ENCODE measurements at places on chromosomes 2 and 18.

- no peak for DNase-seq
Observed at GRCh38 chr2:31260870-31261269, 26.9 kb downstream of the EHD3 start.

DNA sequence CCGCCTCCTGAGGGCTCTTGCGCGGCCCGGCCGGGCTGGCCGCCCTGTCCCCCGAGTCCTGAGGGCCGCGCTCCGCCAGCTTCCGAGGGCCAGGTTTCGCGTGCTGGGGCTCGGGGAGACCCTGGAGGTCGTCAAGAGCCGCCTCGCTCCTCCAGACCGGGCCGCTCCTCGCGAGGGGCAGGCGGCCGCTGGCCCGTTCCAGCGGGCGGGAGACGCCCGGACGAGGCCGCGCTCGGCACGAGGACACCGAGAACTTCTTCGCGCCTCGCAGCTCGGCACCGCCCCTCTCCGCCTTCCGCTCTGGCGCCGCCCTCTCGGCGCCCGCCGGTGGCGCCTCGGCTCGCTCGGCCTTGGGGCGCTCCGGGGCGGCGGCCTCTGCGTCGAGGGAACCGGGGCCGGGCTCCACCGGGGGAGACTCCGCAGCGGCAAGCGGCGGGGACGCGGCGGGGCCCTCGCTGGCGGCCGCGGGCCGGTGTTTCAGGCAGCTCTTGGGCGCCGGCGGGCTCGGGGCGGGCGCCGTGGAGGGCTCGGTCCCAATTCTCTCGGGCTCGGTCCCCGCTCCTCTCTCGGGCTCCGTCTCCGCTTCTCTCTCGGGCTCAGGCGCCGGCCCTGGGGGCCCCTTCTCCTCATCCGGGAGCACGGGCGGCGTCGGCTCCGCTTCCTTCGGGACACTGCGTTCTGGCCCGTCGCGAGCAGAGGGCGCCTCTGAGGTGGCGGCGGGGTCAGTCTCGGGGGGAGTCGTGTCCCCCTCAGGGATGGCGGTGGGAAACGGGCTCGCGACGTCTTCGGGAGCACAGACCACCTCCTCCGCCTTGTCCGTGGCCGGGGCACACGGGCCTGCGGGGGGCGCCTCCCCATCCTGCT lies 91.6 kb upstream of the MGAT4A start:
- peak; percentile 35 for DNase-seq

DNA sequence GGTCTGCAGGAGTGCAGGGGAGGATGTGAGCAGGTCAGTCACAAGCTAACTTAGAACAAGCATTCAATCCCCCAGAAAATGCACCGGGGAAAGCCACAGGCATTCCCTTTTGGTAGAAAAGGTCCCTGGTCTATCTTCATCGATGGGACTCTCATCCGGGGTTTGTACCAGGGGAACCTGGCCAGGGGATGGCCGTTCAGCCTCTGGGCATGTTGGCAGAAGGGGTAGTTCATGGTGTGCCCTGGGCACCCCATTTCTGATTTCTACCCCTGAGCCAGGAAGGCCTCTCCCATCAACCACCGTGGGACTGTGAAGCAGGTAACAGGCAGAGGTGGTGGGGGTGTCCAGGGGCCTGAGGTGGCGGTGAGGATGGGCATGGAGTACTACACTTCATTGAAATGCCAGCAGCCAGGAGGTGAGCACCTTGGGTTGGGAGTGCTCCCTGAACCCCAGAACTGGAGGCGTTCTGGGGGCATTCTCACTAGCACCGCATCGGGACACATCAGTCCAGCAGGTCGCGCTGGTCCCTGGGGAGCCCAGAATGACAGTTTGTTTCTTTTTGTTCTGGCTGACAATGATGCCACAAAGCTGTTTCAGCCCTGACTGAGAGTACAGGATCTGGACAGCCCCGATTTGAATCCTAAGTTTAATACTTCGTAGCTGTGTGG lies 172.3 kb downstream of the SMAD7 start:
- DNase-seq = no peak

DNA sequence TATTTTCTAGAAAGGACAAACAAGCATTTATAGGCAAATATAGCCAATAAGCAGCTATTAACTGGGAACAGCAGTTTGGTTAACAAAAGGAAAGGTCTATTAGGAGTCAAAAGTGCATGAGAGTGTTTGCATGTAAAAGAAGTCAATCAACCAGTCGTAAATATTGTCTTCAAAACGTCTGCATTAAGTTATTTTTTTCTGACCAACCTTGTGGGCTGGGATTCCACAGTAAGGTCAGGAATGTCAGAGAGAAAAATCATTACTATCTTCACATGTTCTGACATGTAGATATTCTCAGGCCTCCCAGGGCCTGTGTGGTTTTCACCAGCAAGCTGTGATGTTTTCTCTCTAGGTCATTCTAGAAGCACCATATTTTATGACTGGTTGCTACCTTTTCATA lies 922.5 kb downstream of the SUCLG1 start:
- no peak for DNase-seq

GRCh38 chr2:174683392-174683759 lies 80.9 kb downstream of the CHRNA1 start:
- DNase-seq = no peak

DNA sequence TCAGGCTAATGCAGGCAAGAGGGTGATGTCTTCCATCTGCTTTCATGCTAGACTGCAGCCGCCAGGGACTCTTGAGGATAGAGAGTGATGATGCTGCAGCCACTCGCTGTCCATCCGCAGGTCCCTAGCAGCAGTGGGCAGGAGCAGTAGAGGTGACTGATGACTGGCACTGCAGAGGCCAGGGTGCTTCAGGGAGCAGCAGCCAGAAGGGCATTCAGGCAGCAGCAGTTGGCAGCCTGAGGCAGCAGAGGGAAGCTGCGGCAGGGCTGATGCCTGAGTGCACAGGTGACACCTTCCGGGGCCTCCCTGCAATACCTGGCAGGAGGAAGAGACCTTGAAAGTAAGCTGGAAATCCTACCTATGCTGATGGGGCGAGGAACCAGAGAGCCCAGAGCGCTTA lies 214.2 kb downstream of the ICOS start:
- no peak for DNase-seq

DNA sequence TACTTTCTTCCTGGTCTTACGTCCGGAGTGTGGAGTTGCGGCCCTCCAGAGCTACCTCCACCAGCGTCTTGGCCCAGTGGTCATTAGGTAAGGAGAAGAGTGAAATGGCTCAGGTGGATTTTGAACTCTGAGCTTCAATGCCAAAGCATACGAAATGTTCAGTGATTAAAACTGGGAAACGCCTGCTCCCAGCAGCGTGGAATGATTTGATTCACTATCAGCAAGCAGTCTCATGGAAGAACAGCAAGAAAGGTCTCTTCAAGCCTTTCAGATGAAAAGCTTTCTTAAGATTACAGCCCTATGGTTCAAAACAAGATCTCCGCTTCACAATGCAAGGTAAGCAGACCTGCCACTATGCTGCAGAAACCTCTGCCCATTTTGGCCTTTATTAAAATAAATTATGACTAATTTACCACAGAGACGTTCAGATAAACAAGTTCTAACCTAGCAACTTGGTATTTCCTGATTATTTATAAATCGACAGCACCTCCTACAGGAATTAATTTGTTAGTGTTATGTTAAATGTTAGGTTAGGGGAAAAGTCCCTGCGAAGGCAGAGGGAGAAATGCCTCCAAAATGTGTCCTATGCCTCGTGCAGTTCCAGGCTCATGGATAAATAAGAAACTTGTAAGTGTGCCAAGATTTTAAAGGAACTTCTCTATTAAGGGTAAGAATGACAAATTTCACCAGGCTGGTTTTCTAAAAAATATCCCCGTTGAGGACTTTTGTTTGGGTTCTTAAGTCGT lies 10.1 kb downstream of the SP9 start:
- DNase-seq = no peak

DNA sequence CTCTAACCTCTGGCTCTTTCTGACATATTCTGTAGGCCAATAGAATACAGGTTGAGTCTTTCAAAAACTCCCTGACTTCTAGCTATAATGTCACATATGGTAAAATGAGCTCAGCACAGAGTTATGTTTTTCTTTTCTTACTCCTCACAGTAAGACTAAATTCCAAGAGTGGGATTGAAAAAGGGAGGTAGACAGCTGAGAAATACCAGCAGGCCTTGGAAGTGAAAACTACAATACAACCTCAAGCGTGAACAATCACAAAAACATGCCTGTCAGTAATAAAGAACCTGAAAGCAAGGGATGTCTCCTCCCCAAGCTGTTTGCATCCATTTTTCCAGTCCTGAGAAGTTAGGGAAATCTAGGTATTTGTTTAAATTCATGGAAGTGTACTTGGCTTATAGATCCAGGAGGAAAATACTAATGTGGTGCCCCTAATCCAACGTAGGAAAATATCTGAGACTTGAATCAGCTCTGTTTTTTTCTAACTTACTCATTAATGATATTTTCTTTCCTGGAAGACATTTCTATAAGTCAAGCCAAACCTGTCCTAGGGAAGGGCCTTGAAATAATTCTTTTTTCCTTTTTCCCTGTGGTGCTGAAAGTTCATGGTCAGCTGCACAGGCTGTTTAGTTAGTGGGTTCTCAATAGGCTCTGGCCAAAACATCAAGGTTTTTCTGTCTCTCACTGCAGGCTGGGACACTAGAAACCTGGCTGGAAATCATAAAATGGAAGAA lies 167.9 kb upstream of the SPATS2L start:
- no peak for DNase-seq

- DNase-seq = no peak
Observed at GRCh38 chr2:232879618-232880494, 9.8 kb downstream of the SNORC start.

GRCh38 chr2:152097290-152097800 lies 1.5 kb downstream of the CACNB4 start:
- no peak for DNase-seq

DNA sequence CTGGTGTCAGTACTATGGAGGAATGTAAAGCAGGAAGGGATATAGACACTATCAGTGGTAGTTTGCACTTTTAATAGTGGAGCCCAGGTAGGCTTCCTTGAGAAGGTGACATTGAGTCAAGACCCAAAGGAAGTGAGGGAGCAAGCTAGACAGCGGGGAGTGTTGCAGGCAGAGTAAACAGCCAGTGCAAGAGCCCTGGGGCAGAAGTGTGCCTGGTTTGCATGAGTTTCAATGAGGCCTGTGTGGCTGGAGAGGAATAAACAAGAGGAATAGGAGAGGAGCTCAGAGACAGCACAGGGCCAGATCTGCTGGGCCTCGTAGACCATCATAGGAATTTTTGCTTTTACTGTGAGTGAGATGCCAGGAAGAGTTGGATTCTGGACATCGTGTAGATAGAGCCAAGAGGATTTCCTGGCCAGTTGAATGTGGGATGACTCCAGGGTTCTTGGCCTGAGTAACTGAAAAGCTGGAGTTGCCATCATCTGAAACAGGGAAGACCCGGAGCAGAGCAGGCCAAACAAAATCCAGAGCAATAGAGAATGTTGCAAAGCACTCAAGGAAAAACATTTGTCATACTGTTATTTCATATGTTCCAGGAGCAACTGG lies 102.5 kb downstream of the SP3 start:
- no peak for DNase-seq

- no peak for DNase-seq
Observed at GRCh38 chr18:10416065-10416464, 38.4 kb upstream of the APCDD1 start.

- no peak for DNase-seq
Observed at GRCh38 chr2:66014450-66014849, 420.5 kb upstream of the MEIS1 start.

Data from tibial artery (tissue), 4 donors.